ENCODE measurements at places on chromosomes 3 and 15.
A peak's percentile ranks its signal among the peaks of the same experiment; 100 is the strongest.

- DNase-seq = no peak
Observed at GRCh38 chr3:49415931-49416601, 3.8 kb downstream of the TCTA start.

- DNase-seq = no peak
Observed at GRCh38 chr3:118781232-118781631, 253.4 kb downstream of the IGSF11 start.

DNA sequence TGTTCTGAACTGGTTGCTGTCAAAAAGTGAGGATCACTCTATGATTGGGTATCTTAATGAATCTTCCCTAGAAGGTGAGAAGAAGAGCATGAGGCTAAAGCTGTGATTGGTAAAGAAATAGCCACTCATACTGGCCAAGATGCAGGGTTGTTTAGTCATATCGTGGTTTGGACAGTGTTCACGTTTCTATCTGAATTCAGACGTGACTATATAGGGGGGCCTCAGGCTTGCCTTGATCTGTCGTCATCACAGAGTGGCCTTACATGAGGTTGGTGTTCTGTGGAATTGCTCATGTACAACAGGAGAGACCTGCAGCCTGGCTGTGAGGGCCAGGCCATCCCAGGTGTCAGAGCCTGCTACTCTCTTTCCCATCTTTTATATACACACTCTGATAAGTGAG lies 12.4 kb downstream of the RTP2 start:
- DNase-seq = no peak

DNA sequence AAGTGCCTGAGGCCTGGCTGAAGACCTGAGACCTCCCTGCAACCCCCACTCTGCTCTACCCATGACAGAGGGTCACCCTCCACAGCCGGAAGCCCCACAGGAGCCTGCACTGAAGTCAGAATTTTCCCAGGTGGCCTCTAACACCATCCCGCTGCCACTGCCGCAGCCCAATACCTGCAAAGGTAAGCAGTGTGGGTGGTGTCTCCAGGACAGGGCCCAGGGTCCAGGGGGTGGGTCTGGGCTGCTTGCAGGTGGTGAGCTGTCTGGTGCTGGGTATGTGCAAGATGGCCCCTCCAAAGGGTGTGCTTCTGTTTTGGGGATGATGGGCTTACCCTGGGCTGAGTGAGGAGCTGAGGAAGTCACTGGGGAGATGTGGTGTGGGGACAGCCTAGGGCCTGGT lies 69.9 kb downstream of the FBLN2 start:
- no peak for DNase-seq

- peak; percentile 71 for DNase-seq
Observed at GRCh38 chr3:56988458-56989168, 71.9 kb upstream of the SPATA12 start.

DNA sequence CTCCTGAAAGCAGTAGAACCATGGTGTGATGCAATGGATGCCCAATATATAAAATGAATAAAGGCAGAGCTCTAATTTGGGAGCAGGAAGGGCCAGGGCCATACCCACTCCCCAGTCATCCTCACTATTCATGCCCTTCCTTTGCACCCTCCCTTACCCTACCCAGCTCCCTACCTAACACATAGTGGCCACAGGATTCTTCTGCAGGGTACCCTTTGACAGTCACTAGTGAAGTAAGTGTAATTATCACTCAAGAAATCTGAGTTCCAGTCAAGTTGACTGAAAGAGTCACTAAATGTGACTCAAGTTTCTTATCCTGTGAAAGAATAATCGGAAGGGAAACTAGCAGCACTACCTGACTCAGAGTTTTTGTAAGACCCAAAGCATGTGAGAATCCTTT lies 69.2 kb downstream of the RASA2 start:
- DNase-seq = no peak

DNA sequence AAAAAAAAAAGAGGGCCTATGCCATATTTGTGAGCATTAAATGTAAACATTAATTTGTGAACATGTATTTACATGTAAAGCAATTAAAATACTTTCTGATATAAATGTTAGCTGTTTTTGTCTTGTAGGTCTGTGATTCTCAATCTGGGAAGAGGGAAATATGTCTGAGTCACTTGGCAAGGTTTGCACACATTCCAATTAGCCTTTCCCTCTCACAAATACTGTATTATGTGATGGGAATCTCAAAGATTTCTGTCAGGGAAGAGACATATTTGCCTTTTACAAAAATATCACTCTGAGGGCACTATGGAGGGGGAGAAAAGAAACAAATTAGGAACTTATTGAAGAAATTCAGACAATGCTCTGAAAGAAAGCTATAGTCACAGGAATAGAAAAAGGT lies 483.6 kb downstream of the GBE1 start:
- no peak for DNase-seq

GRCh38 chr3:73433687-73434086 lies 191.1 kb downstream of the PDZRN3 start:
- DNase-seq = no peak

GRCh38 chr15:84727429-84727828 lies 11.5 kb upstream of the SEC11A start:
- no peak for DNase-seq

GRCh38 chr15:73844356-73844755 lies 29.0 kb upstream of the TBC1D21 start:
- no peak for DNase-seq

- no peak for DNase-seq
Observed at GRCh38 chr15:91414124-91414523, 314.1 kb downstream of the SV2B start.

- peak; percentile 24 for DNase-seq
Observed at GRCh38 chr3:143885780-143886427, 37.6 kb upstream of the SLC9A9 start.

- no peak for DNase-seq
Observed at GRCh38 chr15:101176625-101177024, 75.2 kb downstream of the CHSY1 start.

DNA sequence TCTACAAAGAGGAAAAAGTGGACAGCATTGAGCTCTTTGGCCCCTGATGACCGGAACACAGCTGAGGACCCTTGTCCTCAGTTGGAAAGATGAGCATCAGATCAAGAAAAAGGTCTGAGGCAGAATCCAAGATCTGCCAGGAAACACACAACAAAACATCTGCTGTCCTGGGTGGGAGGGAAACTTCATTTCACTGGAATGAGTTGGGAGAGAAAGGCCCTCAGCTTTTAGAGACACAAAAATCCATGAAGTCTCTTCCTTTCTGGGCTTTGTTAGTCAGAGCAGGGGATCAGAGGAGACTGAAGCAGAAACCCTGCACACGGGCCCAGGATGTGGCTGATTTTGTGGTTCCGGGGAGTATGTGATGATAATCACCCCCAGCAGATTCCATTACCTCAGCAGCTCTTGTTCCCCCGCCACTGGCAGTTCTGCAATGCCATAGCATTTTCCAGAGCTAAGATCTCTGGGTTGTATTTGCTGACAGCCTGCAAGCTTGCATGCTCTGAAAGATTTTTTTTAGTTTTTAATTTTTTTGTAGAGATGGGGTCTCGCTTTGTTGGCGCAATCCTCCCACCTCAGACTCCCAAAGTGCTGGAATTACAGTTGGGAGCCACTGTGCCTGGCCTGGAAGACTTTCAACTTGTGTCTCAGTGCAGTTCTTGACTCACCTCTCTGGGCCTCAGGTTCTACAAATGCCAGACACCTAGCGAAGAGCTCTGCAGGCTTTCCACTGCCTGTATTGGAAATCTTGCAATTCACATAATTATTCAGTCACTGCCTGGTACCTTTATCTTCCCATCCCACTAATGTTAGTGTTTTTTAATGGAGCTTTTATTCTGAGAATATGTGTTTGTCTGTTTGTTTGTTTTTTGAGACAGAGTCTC lies 5.8 kb upstream of the TATDN2 start:
- DNase-seq = no peak

DNA sequence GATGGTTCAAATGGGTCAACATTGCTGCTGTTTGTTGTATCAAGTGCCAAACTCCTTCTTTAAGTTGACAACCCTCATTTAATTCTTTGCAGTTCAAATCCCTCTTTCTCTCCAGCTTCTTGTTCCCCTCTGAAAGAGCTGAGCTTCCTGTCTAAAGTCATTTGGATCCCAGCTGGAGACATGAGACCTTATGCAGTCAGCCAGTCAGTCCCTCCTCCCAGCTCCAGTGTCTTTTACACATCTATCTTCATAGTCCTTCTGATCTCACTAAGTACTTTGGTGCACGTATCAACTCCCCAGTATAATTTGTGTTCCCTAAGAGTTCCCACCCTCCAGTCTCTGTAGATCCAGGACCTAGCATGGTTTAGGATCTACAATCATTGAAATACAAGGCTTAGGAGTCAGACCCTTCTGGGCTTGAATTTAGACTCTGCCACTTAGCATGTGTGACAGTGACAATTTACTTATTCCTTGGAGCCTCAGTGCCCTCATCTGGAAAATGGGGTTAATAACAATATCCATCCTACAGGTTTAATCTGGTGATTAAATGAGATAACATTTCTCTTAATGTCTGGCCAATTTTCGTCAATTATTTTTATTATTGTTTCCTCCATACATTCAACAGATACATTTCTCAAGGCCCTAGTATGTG lies 102.8 kb upstream of the SEMA6D start:
- DNase-seq = no peak

GRCh38 chr15:78928616-78929093 lies 16.2 kb downstream of the CTSH start:
- no peak for DNase-seq

GRCh38 chr3:55482496-55483195 lies 4.5 kb downstream of the WNT5A start:
- DNase-seq = no peak

GRCh38 chr15:80606511-80607071 lies 88.5 kb upstream of the ABHD17C start:
- no peak for DNase-seq

- no peak for DNase-seq
Observed at GRCh38 chr3:99825004-99825640, 7.5 kb downstream of the CMSS1 start.

- DNase-seq = no peak
Observed at GRCh38 chr15:38084289-38084688, 149.8 kb downstream of the TMCO5A start.

GRCh38 chr3:169399068-169399467 lies 264.4 kb downstream of the MECOM start:
- no peak for DNase-seq

DNA sequence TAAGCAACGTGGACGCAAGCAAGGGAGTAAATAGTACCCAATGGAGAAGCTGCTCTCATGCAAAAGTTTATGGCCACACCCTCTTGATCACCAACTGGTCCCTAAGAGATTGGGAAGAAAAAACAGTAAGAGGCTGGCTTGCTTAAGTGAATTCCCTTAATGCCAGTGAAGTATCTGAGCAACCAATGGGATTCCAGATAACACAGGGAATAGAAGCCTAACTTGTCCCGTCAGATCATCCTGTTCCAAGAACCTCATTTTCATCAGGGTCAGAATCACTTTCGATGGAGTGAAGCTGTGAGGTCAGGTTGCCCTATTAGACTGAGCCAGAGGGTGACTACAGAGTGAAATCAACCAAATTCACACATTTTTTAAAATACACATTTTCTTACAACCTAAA lies 104.3 kb downstream of the CD47 start:
- no peak for DNase-seq

DNA sequence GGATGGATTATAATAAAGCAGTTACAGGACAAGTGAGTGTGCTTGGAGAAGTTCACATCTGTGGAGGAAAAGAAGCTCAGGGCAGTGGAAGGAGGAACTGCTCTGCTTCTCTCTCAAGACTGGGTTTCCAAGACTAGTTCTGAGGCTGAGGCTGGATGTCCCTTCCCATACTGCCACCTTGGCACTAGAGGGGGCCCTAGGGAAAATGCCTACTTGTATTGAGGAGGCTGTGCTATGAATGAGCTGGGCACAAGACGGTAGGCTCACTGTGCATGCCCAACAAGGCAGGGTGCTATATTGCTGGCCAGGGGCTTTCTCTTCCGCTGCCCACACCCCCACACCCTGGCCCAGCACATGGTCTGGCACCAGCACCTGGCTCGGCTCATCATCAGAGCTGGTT lies 65.2 kb downstream of the SLCO2A1 start:
- DNase-seq = no peak

DNA sequence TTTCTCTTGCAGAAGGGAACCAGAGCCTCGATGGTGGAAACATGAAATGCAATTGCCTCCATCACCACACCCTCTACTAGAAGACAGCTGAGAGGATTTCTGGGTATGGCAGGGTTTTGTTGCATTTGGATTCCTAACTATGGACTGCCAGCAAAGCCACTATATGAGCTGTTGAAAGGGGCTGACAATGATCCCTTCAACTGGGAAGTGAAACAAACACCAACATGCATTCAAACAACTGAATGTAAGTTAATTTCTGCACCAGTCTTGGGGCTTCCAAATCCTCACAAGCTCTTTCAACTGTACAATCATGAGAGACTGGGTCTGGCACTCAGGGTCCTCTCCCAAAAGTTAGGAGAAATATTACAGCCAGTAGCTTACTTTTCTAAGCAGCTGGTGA lies 116.7 kb upstream of the PLCL2 start:
- no peak for DNase-seq

DNA sequence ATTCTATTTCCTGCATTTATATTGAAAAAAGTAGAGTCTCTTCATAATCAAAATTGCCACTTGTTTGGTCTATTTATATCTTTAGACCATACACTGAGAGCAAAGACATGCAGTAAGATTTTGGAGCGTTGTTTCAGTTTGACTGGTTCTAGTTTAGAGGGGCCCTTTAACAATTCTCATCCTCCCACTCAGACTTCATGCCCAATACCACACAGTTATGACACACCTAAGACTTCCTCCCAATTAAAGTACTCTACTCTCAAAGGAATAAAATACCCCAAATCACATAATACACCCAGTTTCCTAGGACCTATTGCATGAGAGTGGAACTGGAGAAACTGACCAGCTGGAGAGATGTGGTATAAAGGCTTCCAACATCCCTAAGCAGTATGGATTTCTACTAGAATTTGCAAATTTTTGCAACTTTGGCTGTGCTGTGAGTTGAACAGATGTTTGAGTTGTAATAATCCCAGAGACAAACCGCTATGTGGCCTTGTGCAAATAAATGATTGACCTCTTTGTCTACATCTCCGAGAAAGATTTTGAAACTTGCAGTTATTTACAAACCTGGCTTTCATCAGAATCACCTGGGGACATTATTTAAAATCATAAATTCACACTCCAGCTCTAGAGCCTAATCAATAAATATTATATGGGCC lies 170.0 kb upstream of the ROBO2 start:
- DNase-seq = no peak

DNA sequence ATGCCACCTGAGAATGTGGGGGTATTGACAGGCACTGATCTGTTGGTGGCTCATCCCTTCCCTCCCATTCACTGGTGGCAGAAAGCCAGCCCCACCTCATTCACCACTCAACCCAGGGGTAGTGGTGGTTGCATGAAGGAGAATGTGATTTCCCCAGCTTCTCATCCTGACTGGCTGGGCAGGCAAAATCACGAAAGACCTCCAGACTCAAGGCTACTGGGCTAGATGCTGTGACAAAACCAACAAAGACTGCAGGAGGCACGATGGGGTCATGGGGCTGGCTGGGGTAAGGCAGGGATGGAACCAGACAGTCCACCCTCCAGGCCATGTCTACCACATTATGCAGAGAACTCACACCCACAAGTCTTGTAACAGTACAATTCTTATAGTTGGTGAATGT lies 33.9 kb downstream of the FSTL1 start:
- DNase-seq = no peak

- DNase-seq = no peak
Observed at GRCh38 chr3:111776827-111777483, 82.1 kb upstream of the PHLDB2 start.

Measured in NCI-H1694 (cell line).